ENCODE measurements at places on chromosomes 2 and 18. TPM values are rescaled to one million over a fixed set of nuclear protein-coding genes. Genes with fewer than 3 reads are reported as not detected.

DNA sequence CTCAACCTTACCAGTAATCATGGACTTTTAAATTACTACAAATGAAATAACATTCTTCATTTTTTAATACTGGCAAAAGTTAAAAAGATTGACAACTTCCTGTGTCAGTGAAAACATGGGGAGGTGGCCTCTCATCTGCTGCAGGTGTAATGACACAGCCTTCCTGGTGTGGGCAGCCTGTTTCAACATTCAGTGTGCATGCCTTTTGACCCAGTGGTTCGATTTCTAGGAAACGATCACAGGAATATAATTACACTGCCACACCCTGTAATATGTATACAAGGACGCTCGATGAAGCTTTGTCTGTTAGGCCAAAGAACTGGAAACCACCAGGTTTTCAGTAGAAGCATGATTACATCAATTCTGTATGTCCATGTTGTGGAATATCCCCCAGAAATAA lies 68.7 kb downstream of the MTHFD2 start:
- no peak for DNase-seq

DNA sequence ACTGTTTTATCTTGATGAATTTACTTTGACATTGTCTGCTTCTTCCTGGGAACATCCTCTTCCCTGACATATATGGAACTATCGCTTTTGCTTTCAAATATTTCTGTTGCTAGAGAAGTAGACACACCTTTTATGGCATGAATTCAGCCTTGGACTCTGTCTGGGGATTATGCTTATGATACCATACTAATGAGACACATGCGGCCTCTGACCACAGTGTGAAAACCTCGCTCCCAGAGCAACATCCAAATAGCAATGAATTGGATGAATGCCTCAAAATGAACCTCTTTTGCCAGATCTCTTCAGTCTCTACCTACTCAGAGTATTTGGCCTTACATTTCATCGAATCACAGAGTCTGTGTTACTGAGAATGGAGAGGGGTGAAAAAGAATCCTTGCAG lies 70.9 kb downstream of the PIEZO2 start:
- DNase-seq: no peak

- DNase-seq: no peak
Measured at GRCh38 chr2:88582030-88582429, 45.2 kb downstream of the EIF2AK3 start.

DNA sequence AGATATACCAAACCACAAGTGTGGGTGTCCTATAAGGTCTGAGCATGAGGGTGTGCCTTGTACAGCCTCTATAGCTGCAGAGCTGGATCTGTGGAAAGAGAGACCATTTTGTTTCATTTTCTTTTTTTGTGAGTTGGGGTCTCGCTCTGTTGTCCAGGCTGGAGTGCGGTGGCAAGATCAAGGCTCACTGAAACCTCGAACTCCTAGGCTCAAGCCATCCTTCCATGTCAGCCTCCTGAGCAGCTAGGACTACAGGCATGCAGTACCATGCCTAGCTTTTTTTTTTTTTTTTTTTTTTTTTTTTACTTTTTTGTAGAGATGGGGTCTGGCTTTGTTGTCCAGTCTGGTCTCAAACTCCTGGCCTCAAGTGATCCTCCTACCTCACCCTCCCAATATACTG lies 10.7 kb downstream of the KIF3C start:
- no peak for DNase-seq

DNA sequence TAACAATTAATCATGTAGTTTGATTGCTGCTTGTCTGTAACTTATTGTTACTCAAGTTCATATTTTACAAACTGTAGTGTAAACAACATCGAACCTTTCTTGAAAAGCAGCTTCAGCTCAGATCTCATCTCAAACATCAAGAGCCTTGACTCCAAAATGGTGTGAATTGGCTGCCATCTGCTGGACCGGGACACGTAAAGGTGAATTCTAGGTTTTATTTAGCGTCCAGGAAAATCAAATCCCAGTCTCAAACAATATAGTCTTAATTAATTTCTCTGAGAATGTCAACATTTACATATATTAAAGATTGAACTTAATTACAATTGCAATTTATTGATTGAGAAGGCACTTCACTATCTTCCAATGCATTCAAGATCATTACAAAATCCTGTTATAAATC lies 453.0 kb downstream of the GALR1 start:
- DNase-seq: no peak

DNA sequence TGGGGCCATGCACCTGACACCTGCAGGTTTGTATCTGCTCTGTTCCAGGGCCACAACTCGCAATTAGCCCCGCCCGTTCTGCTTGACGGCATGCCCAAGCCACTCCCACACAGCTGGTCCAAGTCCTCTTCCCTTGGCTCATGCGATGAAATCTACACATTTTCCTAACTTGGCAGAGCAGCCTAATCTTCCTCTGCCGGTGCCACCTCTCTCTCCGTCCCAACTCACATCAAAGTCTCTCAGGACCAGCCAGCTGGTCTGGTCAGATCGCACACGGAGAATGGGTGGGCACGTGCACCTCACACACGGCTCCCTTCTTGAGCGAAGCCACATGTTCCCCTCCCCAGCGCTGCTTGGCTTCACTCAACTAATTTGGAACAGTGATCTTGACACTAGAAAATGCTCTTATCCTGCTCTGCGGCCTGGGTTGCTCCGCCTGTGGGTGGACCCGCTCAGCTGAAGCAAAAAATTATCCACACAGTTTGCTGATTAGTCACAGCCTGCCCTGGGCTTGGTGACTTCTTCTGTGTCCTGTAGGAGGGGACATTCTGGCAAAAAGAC lies 176.7 kb downstream of the NRP2 start:
- DNase-seq: no peak

DNA sequence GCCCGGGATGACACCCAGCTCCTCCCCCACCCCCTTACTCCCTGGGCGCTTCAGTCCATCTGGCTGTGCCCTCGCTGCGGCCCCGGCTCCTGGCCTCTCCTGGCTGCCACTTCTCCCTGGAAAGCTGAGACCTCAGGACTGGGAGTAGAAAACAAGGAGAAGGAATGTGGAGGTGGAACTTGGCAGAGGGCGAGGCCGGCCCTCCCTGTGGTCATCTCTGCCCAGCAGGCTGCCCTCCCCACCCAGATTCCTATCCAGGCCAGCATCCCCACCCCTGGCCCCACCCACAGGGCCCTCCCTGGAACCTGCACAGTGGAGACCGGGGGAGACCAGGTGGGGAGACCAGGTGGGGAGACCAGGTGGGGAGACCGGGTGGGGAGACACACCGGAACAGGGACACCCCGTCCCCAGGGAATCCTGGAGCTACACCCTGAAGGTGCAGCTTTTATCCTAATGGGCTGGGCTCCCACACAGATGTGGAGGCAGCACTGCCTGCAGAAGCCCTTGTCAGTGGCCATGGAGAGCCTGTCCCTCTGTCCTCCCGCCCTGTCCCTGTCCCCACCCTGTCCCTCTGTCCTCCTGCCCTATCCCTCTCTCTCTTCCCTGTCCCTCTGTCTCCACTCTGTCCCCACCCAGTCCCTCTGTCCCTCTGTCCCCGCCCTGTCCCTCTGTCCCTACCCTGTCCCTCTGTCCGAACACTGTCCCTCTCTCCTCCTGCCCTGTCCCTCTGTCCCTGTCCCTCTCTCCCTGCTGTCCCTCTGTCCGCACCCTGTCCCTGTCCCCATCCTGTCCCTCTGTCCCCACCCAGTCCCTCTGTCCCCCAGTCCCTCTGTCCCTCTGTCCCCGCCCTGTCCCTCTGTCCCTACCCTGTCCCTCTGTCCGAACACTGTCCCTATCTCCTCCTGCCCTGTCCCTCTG lies 157.1 kb downstream of the PXDN start:
- no peak for DNase-seq

GRCh38 chr2:49288113-49288705 lies 133.9 kb upstream of the FSHR start:
- no peak for DNase-seq

DNA sequence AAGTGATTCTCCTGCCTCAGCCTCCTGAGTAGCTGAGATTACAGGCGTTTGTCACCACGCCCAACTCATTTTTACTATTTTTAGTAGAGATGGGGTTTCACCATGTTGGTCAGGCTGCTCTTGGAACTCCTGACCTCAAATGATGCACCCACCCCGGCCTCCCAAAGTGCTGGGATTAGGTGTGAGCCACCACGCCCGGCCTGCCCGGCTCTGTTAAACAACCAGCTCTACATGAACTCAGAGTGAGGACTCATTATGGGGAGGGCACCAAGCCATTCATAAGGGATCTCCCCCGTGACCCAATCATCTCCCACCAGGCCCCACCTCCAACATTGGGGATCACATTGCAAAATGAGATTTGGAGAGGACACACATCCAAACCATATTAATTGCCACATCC lies 8.8 kb downstream of the ATIC start:
- DNase-seq: no peak

DNA sequence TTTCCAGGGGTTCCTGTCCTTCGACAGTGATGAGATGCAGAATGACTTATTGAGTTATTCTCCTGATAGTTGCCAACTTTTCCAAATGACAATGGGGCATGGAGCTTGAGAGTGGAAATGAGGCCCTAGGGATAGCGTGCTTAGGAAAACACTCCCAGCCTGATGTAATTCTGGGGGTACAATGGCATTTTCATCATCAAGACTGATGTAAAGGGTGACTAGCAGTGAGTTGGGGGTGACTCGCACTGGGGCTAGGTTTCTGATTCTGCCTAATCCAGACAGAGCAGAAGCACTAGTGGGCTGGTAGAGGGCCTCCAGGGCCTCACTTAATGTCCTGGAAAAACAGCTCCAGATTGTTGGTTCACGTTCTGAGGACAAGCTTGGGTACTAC lies 34.0 kb upstream of the IL37 start:
- no peak for DNase-seq

DNA sequence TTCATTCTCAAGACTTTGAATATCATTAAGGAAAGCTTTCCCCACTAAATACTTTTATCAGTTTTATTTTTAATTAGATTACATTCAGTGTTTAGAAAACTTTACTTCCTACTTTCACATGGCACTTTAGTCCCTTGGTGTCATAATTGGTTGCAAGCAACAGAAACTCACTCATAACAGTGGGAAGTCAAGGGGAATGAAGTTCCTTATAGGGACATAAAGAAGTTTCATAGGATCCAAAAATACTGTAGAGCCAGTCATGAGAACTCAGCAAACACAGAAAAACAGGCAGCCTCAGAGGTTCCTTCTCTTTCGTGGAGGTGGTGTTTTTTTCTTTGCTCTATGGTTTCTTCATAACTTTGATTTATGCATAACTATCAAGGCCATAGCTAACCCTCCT lies 809.0 kb downstream of the BCL11A start:
- DNase-seq: no peak

DNA sequence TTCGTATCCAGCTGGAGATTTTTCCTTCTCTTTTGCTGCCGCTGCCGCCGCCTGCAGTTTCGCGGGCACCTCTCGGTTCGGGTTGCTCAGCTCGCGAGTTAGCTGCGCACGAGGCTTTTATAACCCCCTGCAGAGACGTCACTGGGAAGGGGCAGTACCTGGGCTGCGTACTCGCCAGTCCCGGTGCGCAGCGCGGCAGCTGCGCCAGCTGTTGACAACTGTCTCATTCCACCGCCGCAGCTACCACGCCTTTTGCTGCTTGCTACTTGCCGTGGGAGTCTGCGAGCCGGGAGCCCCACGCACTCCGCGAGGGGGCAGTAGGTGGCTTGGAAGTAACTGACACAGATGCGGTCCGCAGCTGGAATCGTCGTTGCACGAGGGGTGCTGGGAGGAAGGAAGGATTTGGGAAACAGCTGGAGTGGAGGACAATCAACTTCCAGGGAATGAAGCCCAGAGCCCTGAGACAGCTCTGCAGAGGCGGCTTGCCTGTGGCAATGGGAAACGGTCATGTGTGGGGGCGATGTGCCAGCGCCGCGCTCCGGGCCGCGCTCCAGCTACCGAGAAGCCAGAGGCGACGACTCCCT lies at the start of gene TACR1:
TACR1 (minus strand) TSS at position 93 of the 584 bp plus-strand sequence. CDS start 586 bp downstream, outside the sequence.
- no peak for DNase-seq

GRCh38 chr18:26561769-26562168 lies 13.4 kb upstream of the KCTD1 start:
- no peak for DNase-seq

- DNase-seq: no peak
Measured at GRCh38 chr18:75035928-75036327, 173.0 kb downstream of the PTGR3 start.

DNA sequence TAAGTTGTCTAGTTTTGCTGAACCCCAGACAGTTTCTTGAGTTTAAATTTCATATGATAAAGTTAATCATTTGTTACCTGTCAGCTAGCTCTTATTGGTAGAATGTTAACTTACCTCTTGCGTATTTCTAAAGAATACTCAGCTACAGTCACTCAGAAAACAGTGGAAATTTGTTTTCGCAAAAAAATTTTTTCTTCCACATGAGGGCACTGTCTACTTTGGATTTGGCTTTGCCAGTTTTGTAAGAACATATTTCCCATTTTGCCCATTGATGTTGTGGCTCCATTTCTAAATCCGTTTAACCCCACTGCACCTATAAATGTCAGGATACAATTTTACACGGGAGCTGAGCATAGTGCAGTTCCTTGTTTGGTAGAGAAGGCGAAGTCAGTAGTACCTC lies 19.1 kb upstream of the GCFC2 start:
- no peak for DNase-seq

DNA sequence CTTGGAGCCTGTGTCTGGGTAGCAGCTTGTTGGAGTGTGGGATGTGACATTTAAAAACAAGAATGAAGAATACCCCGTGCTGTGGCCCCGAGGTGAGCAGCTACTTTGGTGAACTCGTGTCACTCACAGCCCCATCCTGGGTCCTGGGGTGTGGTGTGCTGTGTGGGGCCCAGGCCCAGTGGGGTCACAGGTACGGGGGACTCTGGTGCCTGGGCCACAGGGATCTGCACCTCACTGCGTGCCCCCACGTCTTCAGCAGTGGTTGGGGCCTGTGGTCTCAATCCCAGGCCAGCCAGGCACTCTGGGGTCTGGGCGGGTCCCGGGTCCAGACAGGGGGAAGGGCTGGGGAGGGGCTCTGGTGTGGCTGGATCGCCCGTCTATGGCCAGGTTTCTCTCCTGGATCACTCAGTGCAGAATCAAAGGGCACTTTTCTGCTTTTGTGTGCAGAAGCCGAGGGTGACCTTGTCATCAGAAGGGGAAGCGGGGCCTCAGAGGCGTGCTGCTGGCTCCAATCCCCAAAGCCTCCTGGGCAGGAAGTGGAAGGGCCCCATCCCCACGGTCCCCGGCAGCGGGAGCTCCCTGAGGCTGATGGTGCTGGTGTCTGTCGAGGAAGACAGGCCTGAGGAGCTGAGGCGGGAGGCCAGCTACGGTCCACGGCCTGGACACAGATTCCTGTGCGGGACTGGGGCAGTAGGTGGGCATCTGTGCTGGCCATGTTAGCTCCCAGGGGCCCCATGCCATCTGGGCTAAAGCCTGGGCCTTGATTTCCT lies 1.4 kb downstream of the GPR35 start:
- DNase-seq: no peak

DNA sequence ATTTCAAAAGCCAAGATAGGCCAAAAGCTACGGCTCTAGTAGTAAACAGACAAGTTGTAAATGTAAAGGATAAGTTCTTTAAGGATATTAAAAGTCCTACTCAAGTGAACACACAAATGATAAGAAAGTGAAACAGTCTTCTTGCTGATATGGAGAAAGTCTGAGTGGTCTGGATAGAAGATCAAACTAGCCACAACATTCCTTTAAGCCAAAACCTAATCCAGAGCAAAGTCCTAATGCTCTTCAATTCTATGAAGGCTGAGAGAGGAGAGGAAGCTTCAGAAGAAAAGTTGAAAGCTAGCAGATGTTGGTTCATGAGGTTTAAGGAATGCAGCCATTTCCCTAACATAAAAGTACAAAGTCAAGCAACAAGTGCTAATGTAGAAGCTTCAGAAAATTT lies 111.7 kb upstream of the ZEB2 start:
- no peak for DNase-seq

STRADB gene
- 23.7 TPM for total RNA-seq

GTF2A1L gene
- 1.9 TPM for total RNA-seq

SPATA3 gene
- not detected for total RNA-seq

CFAP53 gene
- total RNA-seq: 0.78 TPM

LYG1 gene
- 1.8 TPM for total RNA-seq

AGXT gene
- not detected for total RNA-seq

EDAR gene
- not detected for total RNA-seq

Data from osteocyte (in vitro differentiated cells).